Activated T-cell treated with anti-CD3 and anti-CD28 coated beads, Interleukin-2, amount 50 U/mL, for 4 hours (primary cell): ENCODE measurements at places on chromosomes 3 and 15.

- DNase-seq, result no peak
Observed at GRCh38 chr3:127815001-127815400, 7.3 kb downstream of the MGLL start.

DNA sequence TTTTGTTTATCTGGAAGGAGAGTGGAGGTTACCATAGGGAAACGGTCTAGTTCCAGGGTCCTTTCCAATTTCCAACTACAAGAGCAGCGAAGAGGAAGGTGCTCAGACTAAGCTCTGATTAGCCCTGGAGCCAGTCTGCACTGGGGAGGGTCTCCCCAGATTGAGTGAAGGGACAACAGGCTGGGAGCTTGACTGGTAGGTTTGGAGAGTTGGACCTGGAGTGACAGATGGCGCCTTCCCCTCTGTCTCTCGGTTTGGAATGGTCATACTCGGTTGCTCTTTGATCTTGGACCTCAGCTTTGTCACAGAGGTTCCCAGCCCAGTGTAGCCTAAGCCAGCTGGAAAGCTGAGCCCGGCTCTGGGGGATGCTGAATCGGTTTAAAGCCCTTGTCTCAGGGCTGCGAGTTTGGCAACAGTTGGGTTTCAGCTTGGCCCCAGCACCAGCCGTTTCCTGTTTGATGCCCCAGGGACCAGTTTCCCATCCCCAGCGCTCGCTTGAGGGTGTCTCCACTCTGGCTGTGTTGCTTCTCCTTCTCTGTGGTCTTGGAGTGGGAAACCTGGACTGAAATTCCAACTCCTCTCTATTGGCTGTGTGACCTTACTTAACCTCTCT lies 53.1 kb upstream of the ULK4 start:
- DNase-seq, result no peak

DNA sequence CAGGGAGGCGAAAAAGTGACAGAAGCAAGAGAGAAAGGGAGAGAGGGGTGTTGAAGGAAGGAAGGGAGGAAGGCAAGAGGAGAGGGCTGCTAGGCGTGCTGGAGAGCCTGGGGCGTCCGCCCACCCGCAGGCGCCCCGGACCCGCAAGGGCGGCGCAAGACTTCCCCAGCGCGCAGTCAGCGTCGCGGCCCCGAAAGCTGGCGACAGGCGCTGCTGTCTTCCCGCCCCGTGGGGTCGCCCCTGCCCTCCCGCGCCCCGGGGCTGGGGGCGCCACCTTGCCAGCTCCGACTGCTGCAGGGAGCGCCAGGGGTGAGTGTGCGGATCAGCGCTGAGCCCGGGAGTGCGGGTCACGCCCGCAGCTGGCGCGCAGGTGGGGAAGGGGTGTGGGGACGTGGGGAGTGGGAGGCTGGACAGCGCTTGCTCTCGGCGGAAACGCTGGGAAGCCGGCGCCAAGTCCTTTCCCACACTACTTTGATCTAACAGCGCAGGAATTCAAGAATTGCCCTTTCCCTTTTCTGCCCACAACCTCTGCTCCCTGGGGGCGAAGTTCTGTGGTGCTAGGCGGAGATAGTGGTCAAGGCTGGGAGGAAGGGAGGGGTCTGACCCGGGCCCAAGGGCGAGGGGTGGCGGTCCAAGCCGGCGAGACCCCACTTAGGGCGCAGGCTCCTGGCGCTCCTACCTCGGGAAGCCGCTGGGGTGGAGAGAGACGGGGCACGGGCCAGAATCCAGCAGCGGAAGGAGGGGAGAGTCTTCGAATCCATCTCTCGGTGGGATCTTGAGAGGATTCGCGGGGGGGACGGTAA lies 266.1 kb downstream of the CGGBP1 start:
- no peak for DNase-seq

DNA sequence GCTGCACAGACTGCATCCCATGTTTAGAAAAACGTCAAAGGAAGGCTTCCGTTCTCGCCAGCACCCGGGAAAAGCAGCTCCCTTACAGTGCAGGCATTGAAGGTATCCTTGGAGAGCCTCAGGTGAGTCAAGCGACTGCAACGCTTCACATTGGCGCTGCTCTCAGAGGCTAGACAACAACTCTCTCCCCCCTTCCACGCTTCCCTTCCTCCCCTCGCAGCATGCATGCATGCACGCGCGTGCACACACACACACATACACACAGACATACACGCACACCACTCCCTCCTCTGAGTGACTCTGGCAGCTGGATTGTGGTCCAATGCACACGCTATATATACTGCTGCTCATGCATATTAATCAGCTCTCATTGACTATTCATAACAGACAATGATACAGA lies 191.1 kb downstream of the PDZRN3 start:
- DNase-seq, result no peak

- no peak for DNase-seq
Observed at GRCh38 chr3:105788593-105788992, 80.2 kb downstream of the CBLB start.

DNA sequence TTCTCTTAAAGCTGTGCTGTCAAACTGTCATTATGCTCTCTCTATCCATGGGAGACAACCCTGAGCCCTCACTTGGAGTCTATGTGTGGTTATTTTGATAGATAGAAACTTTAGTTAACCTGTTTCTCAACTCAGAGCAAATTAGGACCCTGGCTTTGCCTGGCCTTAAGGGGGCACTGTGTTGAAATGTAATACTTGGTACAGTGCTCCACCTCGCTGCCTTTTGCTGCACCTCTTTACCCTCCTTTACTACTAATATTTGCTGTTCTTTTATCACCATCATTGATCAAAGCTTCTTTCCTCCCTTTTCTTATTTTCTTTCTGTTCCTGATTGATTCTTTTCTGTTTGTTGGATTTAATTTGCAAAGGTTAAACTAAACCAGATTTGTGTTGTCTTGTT lies 34.3 kb downstream of the STT3B start:
- no peak for DNase-seq

GRCh38 chr3:72163809-72164634 lies 379.1 kb upstream of the PROK2 start:
- DNase-seq, result no peak
